Dermis blood vessel endothelial cell (primary cell): ENCODE measurements at places on chromosomes 6 and 20.

DNA sequence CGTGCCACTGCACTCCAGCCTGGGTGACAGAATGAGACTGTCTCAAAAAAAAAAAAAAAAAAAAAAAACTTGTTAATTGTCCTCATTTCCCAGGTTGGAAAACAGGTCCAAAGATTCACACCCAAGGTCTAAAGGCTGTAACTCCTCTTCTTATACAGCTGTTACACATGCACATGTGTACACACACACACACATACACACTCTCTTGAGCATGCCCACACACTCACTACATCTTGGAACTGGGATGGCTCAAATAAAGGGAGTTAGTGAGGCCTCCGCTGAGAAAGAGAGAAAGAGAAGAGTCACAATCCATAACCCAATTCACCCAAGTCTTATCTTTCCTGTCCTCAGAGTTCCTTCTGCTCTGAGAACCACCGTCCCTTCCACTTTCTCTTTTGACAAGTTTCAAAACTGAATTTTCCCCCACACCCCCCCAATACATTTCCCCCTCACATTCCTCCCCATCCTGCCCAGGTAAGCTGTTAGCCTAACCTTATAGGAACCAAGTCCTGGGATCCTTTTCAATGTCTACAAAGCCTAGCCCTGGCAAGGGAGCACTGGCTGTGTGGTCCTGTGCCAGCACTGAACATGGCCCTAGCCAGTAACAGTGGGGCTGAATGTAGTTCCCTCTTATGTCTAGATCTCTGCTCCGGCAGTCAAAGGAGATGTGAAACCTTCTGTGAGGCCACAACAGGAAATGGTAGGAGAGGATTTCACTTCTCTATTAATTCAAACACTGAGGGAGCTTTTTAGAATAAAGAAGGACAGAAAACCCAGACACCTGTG lies 3.2 kb upstream of the HLA-DMB start:
- DNase-seq, result no peak

DNA sequence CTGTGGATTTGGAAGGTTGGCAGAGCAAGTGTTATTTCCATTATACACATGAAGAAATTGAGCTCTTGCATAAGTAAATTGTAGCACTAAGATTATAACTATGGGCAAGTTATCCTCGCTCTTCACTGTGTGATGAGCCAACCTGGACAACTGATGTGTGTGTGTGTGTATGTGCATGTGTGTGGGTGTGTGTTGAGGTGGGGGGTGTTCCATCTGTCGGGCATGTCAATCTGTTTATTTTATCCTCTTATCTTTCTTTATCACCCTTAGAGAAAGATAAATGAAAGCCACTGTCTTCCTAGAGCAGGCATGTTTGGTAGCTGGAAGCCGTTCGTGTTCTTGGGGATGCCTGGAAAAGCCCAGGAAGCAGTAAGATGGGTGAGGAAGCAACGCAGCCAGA lies 3.0 kb upstream of the DSP start:
- DNase-seq, result no peak

- DNase-seq, result no peak
These were observed 84.9 kb upstream of the MLN start for GRCh38 chr6:33888664-33889200.

DNA sequence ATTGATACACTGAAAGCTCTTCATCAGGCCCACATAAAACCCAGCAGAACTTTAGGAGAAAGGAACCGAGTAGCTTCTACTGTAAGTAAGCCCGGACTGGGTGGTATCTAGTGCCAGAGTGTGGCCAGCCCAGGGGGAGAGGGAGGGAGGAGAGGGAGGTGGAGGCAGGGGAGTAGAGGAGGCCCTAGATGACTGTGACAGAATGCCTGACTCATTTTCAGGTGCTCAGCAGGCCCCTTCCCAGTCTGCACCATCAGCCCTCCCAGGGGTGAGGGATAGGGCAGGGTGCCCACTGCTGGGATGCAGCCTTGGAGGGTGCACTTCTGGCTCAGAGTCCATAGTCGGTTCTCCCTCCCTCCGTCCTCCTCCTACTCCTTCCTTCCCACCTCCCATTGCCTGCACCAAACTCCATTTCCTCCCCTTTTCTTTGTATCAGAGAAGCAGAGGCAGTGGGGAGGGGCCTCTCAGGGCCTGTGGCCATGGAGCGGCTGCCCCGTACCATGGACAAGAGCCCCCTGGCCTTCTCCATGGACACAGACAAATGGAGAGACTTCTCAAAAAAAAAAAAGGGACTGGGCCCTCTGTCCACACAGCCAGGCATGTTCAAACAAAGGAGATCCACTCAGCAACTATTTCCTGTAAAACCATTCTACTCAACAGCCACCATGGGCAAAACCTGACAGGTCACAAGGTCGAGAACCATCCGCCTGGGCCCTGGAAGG lies 184.9 kb upstream of the SNX9 start:
- DNase-seq, result peak; percentile 24

DNA sequence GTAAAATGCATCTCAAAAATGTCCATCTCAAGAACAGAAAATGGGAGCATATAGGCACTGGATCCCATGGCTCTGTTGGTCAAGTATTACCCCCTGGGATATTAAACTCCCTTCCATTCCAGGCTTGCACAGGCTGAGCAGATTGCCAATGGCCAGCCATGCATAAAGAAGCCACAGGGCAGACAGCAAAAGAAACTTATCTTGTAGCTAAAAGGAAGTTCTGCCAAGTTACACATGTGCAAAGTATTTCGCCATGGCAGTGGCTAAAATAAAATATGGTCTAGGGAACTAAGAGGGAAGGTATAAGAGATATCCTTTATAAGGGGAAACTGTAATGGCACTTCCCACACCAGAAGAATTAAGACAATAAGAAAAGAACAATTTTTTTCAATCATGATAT lies 415.6 kb upstream of the BTBD3 start:
- no peak for DNase-seq

GRCh38 chr6:169791721-169792131 lies 40.3 kb downstream of the ERMARD start:
- DNase-seq, result no peak

DNA sequence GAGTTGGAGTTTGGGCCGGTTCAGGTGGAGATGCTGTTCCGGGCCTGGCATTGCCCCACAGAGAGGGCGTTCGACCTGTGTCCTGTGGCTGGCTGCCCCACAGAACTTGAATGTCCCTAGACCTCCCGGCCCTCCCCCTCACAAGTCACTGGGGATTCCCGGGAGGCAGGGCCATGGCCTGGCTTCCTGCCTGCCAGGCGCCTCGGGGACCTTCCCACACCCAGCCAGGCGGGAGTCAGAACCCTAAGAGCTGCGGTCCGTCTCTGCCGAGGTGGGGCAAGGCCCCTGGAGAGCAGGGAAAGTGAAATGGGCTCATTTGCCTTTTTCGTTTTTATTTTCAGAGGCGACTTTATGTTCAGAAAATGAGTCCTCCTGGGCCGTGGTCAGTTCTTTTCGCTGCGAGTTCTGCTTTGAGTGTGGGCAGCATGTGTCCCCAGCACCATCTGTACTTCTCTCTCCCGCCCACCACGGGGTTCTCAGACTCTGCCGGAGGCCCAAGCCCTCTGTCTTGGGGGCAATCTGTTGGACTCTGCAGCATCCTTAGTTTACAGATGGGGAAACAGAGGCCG lies 8.5 kb downstream of the RBM38 start:
- DNase-seq, result no peak

DNA sequence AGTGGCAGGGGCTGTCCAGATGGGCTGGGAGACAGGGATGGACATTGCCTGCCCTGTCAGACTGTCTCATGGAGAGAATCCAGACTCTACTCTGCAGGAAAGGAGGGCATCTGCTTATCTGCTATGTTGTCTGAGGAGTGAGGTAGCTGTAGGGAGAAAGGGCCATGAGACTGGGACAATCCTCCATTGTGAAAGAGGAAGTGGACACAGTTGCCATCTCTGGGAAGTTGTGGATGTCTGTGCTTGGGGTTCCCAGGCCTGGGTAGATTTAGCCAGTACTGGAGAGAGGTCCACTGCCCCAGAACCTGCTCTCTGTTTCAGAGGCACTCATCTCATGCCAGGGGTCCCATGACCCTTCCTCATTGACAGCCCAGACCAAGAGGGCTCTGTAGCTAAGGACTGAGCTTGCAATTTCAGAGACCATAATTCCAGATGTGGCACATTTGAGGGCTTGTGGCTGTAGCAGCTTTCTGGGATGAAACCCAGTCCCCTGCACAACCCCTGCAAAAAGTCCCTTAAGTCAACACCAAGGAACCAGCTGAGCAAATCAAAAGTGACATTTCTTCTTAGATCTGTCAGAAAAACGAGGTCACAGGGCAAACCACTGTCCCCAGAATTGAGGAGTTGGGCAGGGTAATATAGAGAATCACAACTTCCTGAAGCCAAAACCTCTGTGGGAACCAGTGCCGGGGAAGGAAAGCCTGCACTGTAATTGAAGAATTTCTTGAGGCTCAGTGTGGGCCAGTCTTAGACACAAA lies 4.1 kb upstream of the SIRPG start:
- no peak for DNase-seq

GRCh38 chr20:20060234-20060998 lies 8.1 kb downstream of the CFAP61 start:
- no peak for DNase-seq

DNA sequence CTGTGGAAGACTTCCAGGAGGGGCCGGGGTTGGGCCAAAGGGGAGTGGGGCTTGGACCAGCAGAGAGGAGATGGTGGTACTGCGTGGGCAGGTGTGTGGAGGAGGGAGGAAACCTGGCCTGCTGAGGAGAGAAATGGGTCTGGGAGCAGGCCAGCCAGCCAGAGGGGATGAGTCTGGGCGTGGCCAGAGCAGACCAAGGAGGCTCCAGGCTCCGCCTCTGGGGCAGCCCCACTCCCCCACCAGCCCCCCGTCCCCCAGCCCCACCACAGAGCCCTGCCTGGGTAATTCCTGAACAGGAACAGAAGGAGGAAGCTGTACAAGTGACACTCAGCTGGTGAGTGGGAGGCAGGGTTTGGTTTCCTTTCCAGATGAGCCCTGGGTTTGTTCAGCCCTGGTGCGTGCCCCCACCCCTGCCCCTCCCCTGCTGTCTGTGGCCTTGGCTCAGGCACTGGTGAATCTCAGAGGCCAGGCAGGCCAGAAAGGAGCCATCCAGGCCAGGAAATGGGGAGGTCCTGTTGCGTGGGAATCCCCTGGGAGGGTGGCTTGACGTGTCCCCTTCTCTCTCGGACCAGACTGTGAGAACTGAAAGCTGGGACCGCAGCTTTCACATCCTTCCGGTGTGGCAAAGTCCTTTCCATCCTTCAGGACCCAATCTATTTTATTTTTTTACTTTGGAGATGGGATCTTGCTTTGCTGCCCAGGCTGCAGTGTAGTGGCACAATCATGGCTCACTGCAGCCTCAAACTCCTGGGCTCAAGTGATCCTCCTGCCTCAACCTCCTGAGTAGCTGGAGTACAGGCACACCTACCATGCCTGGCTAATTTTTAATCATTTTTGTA lies 9.4 kb upstream of the SRC start:
- DNase-seq, result peak; percentile 28

DNA sequence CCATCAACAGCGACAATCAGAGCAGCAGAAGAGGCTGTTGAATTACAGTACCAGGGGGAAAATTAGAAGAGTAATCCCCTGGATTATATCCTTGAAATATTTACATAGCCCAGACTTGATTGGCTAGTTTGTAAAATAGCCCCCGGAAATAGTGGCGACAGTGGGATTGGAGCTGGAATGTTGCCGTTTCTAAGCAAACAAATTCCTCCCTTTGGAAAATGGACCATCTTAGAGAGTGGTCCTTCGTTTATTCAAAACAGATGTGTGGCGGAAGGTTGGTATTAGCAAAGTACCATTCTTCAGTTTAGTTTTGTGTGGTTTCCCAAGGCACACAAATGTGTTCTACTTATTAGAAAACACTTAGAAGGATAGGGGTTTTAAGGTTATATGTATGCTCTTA lies 4.5 kb upstream of the EPB41L2 start:
- no peak for DNase-seq

- no peak for DNase-seq
These were observed 132.9 kb upstream of the MCHR2 start for GRCh38 chr6:100126790-100127484.

DNA sequence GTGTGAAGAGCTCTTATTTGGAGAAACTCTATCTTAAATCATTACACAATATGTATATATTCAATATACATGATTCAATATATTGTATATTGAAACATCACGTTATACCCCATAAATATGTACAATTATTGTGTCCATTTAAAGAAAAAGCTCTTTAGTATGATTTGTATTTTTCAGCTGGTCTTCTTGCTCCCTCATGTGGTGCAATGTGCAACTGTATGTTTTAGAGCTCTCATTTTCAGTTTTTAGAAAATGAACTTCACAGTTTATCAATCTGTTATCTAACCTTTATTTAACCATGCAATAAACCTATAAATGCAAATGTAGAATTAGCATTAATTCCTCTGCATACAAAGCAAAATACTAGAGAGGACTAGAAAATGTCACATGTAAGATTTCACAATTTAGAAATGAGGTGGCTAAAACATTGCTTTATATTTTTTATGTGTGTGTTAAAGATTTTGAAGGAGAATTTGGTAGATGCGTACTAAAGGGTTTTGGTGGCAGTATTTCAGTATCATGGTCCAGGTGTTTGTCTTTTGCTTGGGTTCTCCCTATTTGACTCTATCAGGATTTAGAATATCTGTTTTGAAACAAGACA lies 167.1 kb downstream of the PHF3 start:
- peak; percentile 46 for DNase-seq
